ENCODE measurements at places on chromosomes 7 and 10. TPM values are rescaled to one million over a fixed set of nuclear protein-coding genes. Genes with fewer than 3 reads are reported as not detected.

GRCh38 chr10:87750817-87751216, 67.2 kb downstream of the ATAD1 start:
- no peak for DNase-seq

DNA sequence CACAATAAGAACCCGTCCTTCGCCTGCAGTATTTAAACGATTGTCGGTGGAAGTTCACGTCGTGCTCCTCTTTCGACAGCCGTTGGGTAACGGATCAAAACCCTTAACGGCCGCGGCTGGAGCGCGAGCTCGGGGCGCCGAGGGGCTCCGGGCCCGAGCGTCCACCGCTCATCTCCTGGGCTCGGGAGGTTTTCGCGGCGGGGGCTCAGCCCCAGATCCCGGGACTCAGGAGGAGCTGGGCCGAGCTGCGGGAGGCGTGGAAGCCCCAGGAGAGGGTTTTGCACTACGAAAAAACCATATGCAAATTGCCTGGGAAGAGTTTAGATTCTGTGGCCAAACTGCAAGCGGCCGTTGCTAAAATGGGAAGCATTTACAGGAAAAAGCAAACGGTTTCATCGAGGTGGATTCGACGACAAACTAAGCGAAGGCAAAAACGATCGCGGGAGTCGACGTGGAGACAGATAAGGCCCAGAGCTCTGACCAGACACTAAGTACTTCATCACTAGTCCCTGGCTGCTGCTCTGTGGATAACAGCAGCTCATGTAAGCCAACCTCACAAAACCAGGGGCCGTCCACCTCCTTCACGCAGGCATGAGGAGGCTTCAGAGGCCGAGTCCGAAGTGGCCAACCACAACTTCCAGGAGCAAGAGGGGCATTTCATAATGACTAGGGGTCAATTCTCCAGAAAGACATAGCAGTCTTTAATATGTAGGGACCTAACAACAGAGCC, 129.7 kb downstream of the MARCHF5 start:
- no peak for DNase-seq

GRCh38 chr10:117685431-117685830, 142.9 kb downstream of the EMX2 start:
- DNase-seq: no peak

DNA sequence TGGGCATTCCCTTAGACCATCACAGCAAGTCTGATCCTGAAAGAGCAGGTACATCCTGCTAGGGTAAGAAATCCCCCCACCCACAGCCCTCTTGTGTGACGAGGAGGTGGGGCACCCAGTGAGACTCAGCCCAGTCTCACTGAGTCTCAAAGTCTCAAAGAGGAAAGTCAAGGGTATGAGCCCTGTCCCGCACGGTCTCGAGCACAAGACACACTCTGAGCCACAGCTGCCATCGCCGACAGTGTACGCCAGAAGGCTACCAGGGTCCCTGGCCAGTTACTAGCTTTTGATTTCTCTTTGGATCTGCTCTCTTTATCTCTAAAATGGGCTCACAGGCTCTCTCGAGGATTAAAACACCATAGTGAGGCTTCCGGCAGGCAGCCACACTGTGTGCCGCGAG, 190.2 kb downstream of the TNS3 start:
- no peak for DNase-seq

DNA sequence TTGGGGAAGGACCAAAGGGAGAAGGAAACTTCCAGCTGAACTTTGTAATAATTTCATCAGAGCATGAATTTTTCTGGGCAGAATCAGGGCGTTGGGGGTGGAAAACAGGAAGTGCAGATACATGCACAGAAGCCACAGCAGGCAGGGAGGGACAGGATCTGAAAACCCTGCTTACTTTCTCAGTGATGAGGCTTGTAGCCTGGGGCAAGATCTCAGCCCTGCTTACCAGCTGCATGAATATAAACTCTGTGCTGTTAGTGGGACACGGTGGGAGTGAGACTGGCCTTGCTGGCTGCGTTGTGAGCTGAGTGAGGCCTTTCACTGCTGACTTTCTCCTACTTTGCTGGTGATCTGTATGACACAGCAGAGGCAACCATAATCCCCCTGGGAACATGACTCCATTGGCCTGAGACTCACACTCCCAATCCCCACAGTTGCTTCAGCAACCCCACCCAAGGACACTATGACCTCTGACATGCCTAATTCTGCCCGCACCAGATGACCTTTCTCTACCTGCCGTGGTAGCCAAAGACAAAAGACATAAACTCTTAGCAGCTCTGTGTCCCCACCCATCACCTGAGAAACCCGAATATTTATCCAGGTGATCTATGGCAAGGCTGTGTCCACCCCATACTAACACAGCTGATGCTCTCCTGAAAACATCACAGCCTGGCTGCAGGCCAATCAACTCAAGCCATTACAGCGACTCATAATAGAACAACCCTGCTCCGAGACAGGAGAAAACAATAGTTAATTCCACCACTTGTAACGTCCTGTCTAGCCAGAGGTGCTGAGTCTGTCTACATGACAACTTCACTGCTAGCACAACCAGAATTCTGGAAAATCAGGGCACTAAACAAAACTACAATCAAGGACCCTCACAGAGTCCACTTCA, 190.7 kb upstream of the CHRM2 start:
- no peak for DNase-seq

- no peak for DNase-seq
Observed at GRCh38 chr10:84263716-84264115, 18.9 kb downstream of the RGR start.

- DNase-seq: no peak
Observed at GRCh38 chr7:24476227-24476626, 97.0 kb upstream of the PALS2 start.

GRCh38 chr7:102875700-102876295, 37.0 kb upstream of the LRRC17 start:
- no peak for DNase-seq

DNA sequence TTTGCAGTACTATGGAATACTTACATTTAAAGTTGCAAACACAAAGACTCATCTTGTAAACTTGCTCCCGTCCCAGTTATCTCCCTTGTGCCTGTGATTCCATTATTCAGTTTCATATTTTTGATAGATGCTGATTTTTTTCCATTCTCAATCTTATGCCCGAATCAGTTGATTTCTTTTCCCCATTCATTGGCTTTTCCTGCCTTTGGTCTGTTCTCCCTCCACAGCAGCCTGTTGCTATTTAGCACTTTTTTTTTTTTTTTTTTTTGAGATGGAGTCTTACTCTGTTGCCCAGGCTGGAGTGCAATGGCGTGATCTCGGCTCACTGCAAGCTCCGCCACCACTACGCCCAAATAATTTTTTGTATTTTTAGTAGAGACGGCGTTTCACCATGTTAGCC, 78.0 kb downstream of the ABCC2 start:
- DNase-seq: no peak

DNA sequence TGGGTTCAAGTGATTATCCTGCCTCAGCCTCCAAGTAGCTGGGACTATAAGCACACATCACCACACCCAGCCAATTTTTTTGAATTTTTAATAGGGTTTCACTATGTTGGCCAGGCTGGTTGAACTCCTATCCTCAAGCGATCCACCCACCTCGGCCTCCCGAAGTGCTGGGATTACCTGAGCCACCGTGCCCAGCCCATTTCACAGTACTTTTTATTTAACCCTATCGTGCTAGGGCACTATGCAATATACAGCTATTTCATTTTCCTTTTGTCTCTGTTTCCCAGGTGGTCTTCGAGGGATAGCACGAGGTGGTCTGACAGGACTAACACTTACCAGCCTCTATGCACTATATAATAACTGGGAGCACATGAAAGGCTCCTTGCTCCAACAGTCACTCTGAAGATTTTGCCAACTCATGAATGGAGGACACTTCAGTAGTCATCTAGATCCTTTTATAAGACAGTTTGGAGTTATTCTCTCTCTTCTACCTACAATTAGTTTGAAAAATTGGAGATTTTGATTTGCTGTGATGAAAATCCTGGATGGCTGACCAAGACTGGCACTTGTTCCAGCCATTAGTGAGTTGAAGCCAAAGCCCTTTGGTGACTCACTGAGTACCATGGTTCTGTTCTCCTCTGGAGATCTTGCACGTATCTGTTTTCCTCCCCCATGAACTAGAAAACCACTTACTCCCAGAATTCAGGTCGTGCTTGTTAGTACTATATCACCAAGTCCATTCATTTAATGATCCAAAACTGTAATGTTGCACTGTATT, 27.3 kb downstream of the NCOA4 start:
- no peak for DNase-seq

DNA sequence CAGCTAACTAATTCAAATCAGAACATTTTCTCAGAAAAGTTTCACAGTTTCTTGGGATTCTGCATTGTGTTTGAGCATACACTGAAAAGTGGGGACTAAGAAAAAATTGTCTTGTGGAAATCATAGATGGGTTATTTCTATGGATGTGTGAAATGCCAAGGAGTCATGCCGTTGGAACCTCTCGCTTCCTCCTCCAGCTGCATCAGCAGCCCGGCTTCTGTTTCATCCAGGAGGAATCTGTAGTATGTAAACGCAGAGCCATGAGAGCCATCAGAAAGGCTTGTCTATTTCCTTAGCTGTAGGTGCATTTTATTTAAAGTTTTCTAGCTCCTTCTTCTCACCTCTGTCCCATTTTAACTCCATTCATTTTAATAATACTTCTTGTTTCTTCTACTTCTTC, 1144.1 kb downstream of the GATA3 start:
- no peak for DNase-seq

- no peak for DNase-seq
Observed at GRCh38 chr7:50775836-50776235, 6.9 kb downstream of the GRB10 start.

DNA sequence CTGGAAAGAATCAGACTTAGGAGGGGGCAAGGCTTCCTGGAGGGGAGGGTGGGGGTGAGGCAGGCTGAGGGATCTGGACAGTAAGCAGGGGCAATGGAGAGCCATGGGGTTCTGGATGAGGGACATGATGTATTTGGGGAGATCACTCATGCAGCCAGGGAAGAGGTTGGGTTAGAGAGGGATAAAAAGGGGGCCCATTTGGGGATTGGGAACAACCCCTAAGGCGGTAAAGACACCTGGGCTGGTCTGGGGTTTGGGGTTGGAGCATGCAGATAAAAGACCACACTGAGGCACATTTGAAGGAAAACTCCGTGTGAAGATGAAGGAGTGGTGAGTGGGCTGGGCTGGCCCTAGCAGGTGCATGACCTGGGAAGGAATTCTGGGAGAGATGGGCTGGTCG, 30.8 kb downstream of the HIF1AN start:
- DNase-seq: no peak

DNA sequence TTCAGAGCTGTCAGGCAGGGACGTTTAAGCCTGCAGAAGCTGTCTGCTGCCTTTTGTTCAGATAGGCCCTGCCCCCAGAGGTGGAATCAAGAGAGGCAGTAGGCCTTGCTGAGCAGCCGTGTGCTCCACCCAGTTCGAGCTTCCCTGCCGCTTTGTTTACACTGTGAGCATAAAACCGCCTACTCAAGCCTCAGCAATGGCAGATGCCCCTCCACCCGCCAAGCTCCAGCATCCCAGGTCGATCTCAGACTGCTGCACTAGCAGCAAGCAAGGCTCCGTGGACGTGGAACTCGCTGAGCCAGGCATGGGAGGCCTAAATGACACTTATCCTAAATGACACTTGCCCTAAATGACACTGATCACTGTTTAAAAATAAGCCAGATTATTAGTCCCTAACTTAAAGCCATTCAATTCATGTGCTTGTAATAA, 6.8 kb upstream of the ASB15 start:
- DNase-seq: no peak

- DNase-seq: no peak
Observed at GRCh38 chr10:110150981-110151380, 56.4 kb upstream of the MXI1 start.

GRCh38 chr10:127889605-127890195, 3.0 kb downstream of the CLRN3 start:
- DNase-seq: no peak

- no peak for DNase-seq
Observed at GRCh38 chr7:155306673-155307470, 9.2 kb downstream of the INSIG1 start.

GRCh38 chr10:13633689-13634088, 46.9 kb downstream of the PRPF18 start:
- DNase-seq: no peak

DNA sequence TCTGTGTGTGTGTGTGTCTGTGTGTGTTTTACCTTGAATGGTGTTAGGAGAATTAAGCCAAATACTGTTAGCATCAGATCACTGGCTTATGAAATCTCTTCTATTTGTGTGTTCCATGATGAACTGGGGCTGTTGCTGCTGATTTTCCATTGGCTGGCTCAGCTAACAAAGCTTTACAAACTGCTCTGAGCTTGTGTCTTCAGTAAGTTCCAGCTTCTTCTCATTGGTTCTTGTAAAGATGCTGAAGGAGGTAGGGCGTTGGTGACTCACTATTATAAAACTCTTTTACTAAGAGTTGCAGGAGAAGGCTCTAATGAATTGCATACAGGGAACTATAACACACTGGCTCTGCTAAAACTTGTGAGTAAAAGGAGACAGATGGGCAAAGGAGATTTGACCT, 136.4 kb upstream of the PRKCQ start:
- no peak for DNase-seq

GRCh38 chr7:70663680-70664079, 468.3 kb upstream of the GALNT17 start:
- DNase-seq: no peak

- DNase-seq: no peak
Observed at GRCh38 chr10:52677086-52677485, 95.5 kb downstream of the MBL2 start.

GRCh38 chr10:59970396-59971368, 64.3 kb upstream of the CCDC6 start:
- DNase-seq: no peak

- DNase-seq: no peak
Observed at GRCh38 chr10:111822661-111823060, 360.9 kb downstream of the GPAM start.

- DNase-seq: no peak
Observed at GRCh38 chr7:52635021-52635420, 400.4 kb upstream of the POM121L12 start.

GRCh38 chr7:44080118-44080517, 2.2 kb downstream of the POLM start:
- DNase-seq: no peak

Gene ST8SIA6
- 10.8 TPM for total RNA-seq

Gene OPN4
- total RNA-seq: not detected

Gene PCLO
- not detected for total RNA-seq

Gene FAM25C
- total RNA-seq: not detected

Gene ASB10
- total RNA-seq: not detected

Gene PAX4
- total RNA-seq: not detected

Gene GPER1
- not detected for total RNA-seq

Gene IFIT1B
- not detected for total RNA-seq

Gene GRM3
- total RNA-seq: not detected

Gene SLC26A3
- not detected for total RNA-seq

Gene STAG3
- 6.2 TPM for total RNA-seq

Gene ZNF33A
- total RNA-seq: 46.0 TPM

Gene FASTK
- 92.4 TPM for total RNA-seq

Gene HOXA13
- not detected for total RNA-seq

Gene PKD1L1
- 0.17 TPM for total RNA-seq

Gene LIPM
- not detected for total RNA-seq

Gene CASP2
- 61.4 TPM for total RNA-seq

Gene HNRNPH3
- 200 TPM for total RNA-seq

Gene TEX36
- not detected for total RNA-seq
